ENCODE measurements at places on chromosomes 4 and X.

DNA sequence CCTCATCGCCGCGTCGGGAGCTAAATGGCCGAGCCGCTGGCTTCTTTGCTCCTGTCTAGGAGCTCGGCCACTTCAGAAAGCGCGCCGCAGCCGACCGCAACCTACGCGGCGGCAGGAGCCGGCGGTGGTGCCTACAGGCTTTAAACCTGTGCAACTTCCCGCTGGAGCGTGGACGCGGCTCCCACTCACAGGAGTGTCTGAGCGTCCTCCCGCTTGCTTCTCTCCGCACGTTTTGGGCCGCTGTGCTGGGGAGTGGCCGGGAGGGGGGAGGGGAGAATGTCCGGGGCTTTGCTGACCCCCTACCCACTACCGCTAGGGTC, 1.0 kb downstream of the NHSL2 start:
- DNase-seq: no peak

DNA sequence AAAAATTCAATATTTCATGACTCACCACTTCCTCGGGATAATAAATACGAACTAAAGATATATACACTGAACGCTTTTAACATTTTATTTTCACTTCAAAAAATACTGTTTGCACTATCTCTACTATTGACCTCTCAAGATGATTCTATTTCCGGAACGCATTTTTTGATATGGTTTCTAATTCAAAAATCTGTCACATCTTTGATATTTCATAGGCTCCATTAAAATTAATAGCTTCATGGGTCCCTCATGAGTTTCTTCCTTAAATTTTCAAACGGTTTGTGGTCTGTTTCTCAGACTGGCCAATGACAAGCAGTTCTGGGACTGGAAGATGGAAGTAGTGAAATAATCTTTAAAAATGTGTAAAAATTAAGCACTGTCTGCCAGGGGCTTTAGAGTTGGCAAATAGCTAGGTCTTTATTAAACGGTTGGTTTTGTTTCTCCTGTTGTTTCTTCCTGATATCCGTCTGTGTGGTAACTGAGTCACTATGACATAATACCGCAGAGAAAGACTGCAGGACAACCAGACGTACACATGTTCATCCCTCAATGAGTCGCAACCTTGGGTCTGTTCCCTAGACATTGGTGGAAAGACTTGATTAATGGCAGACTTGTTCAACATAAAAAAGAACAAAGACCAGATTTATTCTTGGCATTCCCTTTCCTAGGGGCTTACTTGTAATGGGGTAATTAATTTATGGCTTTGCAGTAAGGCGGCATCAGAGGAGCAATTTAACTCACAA, 133.8 kb downstream of the PALLD start:
- DNase-seq: no peak

DNA sequence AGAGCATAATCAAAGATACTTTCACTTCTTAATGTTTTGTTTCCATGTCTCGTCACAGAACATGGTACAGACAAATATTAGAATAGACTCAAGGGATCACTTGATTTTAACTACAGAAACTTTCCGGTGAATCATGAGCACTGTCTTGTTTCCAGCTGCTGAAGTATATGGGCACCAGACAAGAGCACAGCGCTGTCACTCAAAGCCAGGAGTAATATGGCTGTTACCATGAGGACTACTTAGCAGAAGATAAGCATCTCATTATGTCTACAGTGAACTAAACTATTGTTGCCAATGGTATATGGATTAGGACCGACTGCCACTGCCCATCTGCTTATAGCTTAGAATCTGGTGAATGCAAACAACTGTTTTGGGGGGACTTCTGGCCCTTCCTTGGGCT, 34.3 kb downstream of the MECP2 start:
- no peak for DNase-seq

- DNase-seq: no peak
Measured at GRCh38 chrX:123859409-123859845, 426 bp upstream of the XIAP start.

DNA sequence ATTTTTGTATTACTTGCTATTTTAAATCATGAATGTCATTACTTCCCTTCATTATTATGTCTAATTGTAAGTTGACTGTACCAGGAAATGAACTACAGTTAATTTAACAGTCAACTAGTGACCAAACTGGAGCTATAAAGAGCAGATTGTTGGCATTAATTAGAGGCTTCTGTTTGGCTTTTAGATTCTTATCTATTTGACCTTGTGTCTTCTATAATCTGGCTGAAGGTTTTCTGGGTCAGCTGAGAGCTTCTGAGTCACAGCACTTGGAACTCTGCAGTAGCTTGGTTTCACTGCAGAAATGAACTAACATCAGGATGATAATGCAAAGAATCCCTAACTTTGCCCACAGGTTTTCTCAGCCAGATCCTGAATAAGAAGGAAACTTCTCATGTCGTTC, 169.2 kb upstream of the LEF1 start:
- DNase-seq: no peak

DNA sequence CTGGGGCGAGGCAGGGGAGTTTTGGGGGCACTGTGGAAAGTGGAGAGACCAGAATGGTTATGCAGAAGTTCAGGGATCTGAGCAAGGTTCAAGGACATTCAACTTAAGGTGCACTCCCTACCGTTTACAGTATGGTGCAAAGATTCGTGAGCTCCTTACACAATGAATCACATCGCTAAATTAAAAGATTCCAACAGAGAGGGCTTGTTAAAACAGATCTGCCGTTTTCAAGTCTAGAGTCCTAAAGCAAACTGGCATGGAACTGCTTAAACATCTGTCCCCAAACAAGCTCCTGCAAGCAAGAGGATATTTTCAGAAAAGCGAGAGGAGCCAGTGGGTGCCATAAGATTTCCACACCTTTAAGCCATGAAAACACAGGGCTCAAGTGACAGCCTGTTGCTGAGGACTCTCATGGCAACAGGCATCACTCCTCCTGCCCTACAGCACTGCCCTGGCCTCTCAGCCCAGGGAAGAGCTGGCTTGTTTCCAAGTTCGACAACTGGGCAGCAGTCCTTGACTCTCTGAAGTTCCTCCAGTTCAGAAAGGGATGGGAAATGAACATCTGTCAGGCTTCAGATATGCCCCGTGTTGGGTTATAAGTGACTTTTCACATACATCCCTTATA, 10.0 kb downstream of the FAM184B start:
- DNase-seq: no peak

GRCh38 chrX:44747969-44748368, 95.9 kb upstream of the DUSP21 start:
- DNase-seq: no peak

DNA sequence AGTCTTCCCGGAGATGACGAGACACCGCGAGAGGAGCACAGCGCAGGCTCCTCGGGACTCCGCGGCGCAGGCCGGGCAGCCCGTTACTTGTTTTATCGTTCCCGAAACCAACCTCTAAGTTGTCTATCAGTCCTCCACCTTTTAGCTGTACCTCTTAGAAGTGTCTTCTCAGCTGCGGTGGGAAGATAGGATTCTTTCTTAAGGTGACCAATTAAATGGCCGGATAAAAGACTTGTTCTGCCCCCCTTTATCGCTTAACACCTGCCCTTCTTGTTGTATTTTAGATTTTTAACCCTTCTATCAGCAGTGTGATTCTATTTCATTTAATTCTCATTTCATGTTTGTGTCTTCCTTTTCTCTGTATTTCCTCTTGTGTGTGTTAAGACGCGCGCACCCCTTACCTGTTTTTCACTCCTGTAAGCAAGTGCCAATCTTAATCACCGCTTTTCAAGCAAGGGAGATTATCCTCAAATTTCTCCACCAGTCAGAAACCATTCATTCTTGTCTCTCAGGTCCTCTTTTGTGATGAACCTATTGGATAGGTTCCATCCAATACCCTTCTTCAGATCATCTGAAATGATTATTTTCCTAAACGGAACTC, at the start of gene SLC9B2:
TSS of gene SLC9B2 (minus strand) at position 15 of the 601 bp plus-strand sequence. CDS start 9,211 bp downstream, outside the sequence.
- no peak for DNase-seq

DNA sequence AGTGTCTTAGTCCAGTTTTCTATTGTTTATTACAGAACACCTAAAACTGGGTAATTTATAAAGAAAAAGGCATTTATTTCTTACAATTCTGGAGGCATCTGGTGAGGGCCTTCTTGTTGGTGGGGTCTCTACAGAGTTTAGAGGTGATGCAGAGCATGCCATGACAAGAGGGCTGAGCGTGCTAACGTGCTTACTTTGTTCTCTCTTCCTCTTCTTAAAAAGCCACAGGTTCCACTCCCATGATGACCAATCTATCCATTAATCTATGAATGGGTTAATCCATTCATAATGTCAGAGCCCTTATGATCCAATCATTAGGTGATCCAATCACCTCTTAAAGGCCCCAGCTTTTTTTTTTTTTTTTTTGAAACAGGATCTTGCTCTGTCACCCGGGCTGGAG, 291.5 kb upstream of the GALNTL6 start:
- no peak for DNase-seq

DNA sequence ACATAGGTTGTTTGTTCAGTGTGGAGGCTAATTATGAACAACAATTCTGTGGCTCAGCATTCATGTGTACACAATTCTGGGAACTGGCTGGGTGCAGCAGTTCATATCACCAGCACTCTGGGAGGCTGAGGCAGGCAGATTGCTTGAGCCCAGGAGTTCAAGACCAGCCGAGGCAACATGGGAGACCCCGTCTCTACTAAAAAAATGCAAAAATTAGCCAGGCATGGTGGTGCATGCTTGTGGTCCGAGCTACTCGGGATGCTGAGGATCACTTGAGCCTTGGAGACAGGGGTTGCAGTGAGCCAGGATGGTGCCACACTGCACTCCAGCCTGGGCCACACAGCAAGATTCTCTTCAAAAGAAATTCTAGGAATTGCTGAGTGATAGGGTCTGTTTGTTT, 4.5 kb upstream of the PPP2R2C start:
- no peak for DNase-seq

- DNase-seq: no peak
Measured at GRCh38 chr4:127975121-127975770, 10.0 kb downstream of the ABHD18 start.

- no peak for DNase-seq
Measured at GRCh38 chrX:147953976-147954375, 27.2 kb upstream of the FMR1NB start.

- no peak for DNase-seq
Measured at GRCh38 chr4:174266416-174266815, 17.1 kb downstream of the FBXO8 start.

- no peak for DNase-seq
Measured at GRCh38 chrX:24145303-24146186, 4.0 kb upstream of the ZFX start.

DNA sequence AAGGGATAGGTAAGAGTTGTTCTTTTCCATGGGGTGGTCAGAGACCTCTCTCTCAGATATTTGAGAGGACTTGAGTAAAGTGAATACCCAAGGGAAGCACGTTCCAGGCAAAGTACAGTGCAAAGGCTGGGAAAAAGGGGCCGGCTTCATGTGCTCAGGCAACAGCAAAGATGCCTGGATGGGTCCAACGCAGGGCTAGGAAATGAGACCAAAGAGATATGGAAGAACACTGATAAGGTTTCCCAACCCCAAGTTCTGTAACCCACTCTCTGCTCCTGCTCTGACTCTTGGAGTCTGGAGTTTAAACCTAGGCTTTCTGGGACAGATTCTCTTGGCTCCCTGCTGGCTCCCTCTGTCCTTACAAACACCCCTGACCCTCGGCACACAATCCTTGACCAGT, 36.2 kb upstream of the PROM1 start:
- DNase-seq: no peak

DNA sequence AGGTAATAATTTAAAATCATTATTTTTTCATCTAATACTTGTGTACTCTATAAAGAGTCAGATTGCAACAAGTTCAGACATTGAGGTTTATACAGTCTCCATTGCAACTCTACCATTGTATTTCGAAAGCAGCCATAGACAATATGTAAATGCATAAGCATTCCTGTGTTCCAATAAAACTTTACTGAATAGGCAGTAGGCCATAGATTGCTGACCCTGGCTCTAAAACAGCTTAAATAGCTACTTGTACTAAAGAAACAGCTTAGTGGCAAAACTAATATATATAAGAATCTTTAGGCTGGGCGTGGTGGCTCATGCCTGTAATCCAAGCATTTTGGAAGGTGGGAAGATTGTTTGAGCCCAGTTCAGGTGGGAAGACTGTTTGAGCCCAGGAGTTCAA, 115.3 kb downstream of the PRSS12 start:
- DNase-seq: no peak

DNA sequence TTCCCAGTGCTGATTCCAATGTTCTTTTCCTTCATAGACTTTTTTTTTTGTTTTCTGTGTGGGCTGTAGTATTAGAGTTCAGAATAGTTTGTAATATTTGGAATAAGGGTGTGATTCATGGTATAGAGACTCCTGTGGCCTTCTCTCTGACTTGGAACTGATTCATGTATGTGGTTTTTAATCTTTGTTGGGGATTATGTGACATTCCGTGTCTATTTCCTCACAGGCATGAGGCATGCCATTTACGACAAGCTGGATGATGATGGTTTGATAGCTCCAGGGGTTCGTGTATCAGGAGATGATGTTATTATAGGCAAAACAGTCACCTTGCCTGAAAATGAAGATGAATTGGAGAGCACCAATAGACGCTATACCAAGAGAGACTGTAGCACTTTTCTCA, 44.4 kb downstream of the POLR2B start:
- no peak for DNase-seq

DNA sequence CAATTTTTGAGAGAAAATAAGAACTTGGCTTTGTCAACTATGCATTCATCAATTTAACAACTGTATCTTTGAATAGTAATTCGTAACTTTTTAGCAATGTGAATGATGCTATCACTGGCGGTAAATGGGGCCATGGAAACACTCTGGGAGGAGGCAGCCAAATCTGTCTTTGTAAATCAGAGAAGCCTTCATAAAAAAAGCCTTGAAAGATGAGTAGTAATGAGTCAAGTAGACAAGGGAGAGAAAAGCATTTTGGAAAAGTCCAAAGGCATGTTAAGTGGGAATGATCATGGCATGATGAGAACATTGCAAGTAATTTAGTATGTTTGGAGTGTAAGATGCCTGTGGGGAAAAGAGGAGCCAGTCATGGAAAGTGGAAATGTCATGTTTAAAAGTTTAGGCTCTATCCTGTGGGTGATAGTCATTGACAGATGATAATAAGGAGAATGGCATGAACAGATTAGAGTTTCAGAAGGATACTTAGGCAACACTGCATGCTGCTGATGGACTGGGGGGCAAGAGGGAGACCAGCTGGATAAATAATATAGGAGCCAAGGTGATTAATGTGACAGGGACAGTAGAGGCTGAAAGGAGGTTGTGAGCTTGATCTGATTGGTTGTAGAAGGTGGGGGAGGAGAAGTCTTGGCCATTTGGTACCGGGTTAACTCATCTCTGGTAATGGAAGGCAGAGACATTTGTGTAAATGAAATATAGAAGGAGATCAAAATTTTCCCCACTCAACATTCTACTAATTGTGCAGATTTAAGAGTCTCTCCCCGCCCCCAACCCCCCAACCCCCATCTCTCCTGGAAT, 16.3 kb downstream of the SPRY1 start:
- no peak for DNase-seq

DNA sequence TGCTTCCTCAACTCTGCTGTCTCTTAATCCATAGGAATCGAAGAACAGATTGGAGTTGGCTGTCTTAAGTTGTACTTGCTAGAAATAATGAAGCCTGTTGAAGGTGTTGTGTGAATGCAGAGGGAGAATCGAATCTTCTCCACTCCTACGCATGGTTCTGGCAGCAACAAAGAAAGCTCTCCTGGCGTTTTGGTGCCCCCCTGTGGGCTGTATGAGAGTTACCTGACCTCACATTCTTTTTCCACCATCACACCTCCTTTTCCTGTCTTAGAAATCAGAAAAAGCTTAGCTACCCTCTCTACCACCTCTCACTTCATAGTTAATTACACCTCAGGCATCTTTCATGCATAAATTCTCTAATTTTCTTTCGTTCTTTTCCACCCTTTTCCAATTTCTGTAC, 16.3 kb downstream of the KLF8 start:
- DNase-seq: peak; percentile 20

GRCh38 chr4:37948542-37948941, 11.7 kb upstream of the PTTG2 start:
- no peak for DNase-seq
